Omental fat pad (tissue), 4 donors: ENCODE measurements at places on chromosomes 7 and 10.

GRCh38 chr7:72334066-72334465 lies 78.1 kb downstream of the CALN1 start:
- no peak for DNase-seq

GRCh38 chr7:155996718-155997280 lies 184.5 kb upstream of the SHH start:
- no peak for DNase-seq

DNA sequence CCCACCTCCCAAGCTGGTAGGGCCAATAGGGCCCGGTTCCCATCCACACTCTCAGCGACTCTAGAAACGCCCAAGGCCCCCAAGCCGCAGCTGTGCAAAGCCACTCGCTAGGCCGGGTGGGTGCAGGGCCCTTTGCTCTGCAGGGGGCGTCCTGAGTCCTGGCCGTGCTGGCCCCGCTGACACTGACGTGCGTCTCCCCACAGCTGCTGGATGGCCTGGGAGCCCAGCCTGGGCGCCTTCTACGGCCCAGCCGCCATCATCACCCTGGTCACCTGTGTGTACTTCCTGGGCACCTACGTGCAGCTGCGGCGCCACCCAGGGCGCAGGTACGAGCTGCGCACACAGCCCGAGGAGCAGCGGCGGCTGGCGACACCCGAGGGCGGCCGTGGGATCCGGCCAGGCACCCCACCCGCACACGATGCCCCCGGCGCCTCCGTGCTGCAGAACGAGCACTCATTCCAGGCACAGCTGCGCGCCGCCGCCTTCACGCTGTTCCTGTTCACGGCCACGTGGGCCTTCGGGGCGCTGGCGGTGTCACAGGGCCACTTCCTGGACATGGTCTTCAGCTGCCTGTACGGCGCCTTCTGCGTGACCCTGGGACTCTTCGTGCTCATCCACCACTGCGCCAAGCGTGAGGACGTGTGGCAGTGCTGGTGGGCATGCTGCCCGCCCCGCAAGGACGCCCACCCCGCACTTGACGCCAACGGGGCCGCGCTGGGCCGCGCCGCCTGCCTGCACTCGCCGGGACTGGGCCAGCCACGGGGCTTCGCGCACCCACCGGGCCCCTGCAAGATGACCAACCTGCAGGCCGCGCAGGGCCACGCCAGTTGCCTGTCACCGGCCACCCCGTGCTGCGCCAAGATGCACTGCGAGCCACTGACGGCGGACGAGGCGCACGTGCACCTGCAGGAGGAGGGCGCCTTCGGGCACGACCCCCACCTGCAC lies 31.6 kb upstream of the KNDC1 start:
- no peak for DNase-seq

DNA sequence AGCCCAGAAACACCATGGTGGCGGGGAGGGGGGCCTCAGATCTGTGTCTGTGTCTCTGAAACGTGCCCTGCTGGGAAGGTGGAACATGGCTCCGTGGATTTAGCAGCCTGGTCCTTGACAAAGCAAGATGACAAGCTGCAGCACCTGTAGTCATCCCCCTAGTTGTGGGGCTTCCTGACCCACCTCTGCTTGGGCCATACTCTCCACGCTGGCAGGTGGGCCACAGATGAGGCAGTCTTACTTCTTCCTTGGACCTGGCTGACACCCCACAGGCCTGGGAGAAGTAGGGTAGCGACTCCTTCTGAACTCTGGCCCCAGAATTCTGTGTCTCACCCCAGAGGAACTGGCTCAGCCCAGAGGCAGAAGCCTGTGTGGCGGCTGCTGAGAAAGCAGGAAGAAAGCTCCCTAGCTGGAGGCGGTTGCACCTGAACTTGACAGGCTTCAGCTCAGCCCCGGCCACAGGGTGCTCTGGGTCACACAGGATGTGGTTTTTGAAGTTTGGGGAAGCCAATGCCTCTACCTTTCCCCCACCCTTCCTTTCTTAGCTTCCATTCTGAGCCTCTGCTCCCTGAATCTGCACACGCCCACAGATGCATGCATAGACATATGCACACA lies 113.9 kb downstream of the ABLIM1 start:
- DNase-seq: no peak

- DNase-seq: no peak
These were observed 69.8 kb upstream of the TMEM140 start for GRCh38 chr7:135078051-135078450.
